ENCODE measurements at places on chromosomes 12 and 14. TPM values are rescaled to one million over a fixed set of nuclear protein-coding genes. Genes with fewer than 3 reads are reported as not detected.
A peak's percentile ranks its signal among the peaks of the same experiment; 100 is the strongest.

DNA sequence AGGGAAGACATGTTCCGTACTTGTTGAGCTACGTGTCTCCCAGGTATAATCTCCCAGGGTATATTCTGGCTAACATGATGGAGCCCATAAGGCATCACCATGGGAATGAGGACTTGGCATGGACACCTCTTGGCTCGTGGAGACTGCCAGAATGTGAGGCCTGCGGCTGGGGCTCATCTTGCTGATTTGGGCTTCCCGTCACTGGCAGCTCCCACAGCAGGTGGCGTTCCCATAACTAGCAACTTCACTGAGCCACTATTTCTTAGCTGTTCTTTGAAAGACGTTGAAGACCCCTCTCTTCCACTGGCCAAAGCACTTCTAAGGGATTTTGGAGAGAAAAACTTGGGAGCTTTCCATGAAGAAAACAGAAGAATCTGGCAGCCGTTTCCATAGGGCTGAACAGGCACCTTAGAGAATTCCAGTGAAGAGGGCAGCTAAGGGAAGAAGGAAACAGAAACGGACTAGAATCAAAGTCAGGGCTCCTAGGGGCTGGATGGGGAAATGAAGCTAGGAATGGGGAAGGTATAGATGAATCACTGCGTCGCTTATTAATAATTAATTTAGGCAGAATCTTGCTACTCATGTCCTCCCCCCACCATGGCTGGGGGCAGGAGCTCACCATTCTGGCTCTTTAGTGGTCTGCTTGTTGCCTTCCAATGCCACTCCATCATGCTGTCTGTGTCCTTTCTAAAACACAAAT is 39.7 kb upstream of the FOS start:
- peak; percentile 57 for DNase-seq

- DNase-seq, result no peak
These were observed 379.6 kb downstream of the ETNK1 start for GRCh38 chr12:23004473-23005020.

Gene ESPL1
- polyA plus RNA-seq, result 0.18 TPM

DNA sequence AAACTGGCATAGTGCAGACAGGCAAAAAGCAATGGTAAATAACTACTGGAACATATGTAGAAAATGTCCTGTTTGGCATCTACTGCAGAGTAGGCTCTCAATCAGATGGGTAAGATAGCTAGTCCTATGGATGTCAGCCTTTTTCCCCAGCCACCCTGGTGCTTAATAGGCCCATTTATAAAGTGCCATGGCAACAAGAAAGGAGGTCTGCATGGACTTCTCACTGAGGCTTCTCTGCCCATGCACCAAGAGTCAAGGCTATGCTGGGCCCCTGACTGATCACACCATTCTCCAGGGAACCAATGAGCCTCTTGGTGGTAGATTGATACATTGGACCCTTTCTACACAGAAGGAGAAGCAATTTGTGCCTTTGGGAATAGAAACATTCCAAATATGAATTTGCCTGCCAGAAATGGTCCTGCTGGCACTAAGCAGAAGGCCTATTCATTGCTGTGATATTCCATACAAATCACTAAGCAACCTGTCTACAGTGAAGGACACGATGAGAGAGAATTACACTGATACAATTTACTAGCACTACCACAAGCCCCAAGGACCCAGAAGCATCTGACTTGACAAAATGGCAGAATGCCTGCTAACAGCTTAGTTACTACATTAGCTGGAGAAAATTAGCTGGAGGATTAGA is 43.8 kb downstream of the RESF1 start:
- DNase-seq, result no peak
